ENCODE measurements at places on chromosomes 4 and X.

GRCh38 chr4:25801594-25801993 lies 61.2 kb downstream of the SEL1L3 start:
- H3K4me3 ChIP-seq, result no peak overlapping the region
- DNase-seq, result no peak
- H3K36me3 ChIP-seq, result no peaks in the 10 kb centered on the region
- H3K4me1 ChIP-seq, result no peaks in the 10 kb centered on the region
- H3K27ac ChIP-seq, result no peak overlapping the region
- H3K27me3 ChIP-seq, result no peaks in the 10 kb centered on the region

DNA sequence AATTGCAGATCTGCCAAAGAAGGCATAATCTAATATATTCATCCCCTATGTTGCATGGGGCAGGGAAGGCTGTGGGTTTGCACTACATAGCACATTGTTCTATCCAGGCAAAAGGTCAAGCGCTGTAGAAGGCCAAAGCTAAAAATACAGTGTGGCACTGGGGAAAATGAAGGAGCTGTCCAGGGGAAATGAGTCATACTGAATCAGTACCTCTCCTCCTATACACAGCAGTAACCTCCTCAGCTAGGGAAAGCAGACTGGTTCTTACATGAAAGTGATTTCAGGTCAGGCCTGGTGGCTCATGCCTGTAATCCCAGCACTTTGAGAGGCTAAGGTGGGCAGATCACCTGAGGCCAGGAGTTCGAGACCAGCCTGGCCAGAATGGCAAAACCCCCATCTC lies 31.0 kb upstream of the SLC25A4 start:
- H3K36me3 ChIP-seq, result no peaks in the 10 kb centered on the region
- no peaks in the 10 kb centered on the region for H3K27me3 ChIP-seq
- no peak overlapping the region for H3K27ac ChIP-seq
- no peak for DNase-seq
- no peaks in the 10 kb centered on the region for H3K4me1 ChIP-seq
- H3K4me3 ChIP-seq, result no peak overlapping the region

- no peak overlapping the region for H3K4me3 ChIP-seq
- no peak for DNase-seq
- H3K4me1 ChIP-seq, result no peaks in the 10 kb centered on the region
- H3K27me3 ChIP-seq, result no peaks in the 10 kb centered on the region
- H3K27ac ChIP-seq, result no peak overlapping the region
Measured at GRCh38 chr4:54192811-54193210, 36.3 kb upstream of the PDGFRA start.

- no peak overlapping the region for H3K4me3 ChIP-seq
- no peaks in the 10 kb centered on the region for H3K27me3 ChIP-seq
- DNase-seq, result no peak
- no peaks in the 10 kb centered on the region for H3K36me3 ChIP-seq
- no peak overlapping the region for H3K27ac ChIP-seq
Measured at GRCh38 chr4:103002551-103002950, 17.0 kb downstream of the SLC9B1 start.

GRCh38 chrX:123175366-123176122 lies 8.5 kb upstream of the GRIA3 start:
- H3K36me3 ChIP-seq, result no peaks in the 10 kb centered on the region
- DNase-seq, result no peak
- H3K4me1 ChIP-seq, result no peaks in the 10 kb centered on the region
- no peak overlapping the region for H3K4me3 ChIP-seq
- H3K27ac ChIP-seq, result no peak overlapping the region

- H3K4me3 ChIP-seq, result peak overlapping the region; percentile 73
- H3K4me1 ChIP-seq, result no peaks in the 10 kb centered on the region
- no peak for DNase-seq
- H3K27me3 ChIP-seq, result no peaks in the 10 kb centered on the region
- H3K27ac ChIP-seq, result peak overlapping the region; percentile 84
Measured at GRCh38 chr4:37978248-37978924, 18.2 kb downstream of the PTTG2 start.

DNA sequence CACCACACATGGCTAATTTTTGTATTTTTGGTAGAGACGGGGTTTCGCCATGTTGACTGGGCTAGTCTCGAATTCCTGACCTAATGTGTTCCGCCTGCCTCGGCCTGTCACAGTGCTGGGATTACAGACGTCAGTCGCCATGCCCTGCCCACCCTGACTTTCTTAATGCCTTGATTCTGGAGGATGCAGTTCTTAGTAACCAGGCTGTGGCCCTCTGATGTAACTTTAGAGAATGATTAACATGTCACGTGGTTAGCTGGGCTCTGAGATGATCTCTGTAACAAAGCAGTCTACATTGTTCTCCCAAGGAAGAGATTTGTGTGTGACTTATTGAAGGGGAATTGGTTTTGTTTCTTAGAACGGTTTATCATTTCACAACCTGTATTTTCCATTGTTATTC lies 30.6 kb downstream of the ANK2 start:
- no peak overlapping the region for H3K4me3 ChIP-seq
- no peaks in the 10 kb centered on the region for H3K27me3 ChIP-seq
- DNase-seq, result no peak
- no peaks in the 10 kb centered on the region for H3K36me3 ChIP-seq

GRCh38 chr4:157423526-157424020 lies 203.0 kb downstream of the GRIA2 start:
- no peaks in the 10 kb centered on the region for H3K36me3 ChIP-seq
- DNase-seq, result no peak
- H3K27me3 ChIP-seq, result no peaks in the 10 kb centered on the region
- no peaks in the 10 kb centered on the region for H3K4me1 ChIP-seq

- H3K27me3 ChIP-seq, result no peaks in the 10 kb centered on the region
- H3K36me3 ChIP-seq, result no peaks in the 10 kb centered on the region
- no peaks in the 10 kb centered on the region for H3K4me1 ChIP-seq
- no peak overlapping the region for H3K4me3 ChIP-seq
Measured at GRCh38 chr4:66791686-66792085, 753.6 kb downstream of the CENPC start.

DNA sequence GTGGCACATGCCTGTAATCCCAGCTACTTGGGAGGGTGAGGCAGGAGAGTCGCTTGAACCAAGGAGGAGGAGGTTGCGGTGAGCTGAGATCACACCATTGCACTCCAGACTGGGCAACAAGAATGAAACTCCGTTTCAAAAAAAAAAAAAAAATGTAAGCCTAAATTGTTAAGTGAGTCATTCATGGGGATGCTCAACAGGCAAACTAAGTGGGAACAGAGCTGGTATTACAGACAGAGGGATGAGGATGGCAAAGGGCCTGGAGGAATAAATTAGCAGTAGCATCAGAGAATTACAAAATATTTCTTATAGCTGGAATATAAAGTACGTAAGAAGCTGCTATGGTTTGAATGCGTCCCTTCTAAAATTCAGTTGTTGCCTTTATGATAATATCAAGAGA lies 43.4 kb upstream of the OGT start:
- no peak overlapping the region for H3K4me3 ChIP-seq
- H3K27ac ChIP-seq, result no peak overlapping the region
- no peak for DNase-seq
- no peaks in the 10 kb centered on the region for H3K36me3 ChIP-seq

GRCh38 chr4:168540086-168540485 lies 43.2 kb downstream of the PALLD start:
- H3K27me3 ChIP-seq, result no peaks in the 10 kb centered on the region
- H3K36me3 ChIP-seq, result no peaks in the 10 kb centered on the region

GRCh38 chr4:33577791-33578190 lies 2666.5 kb downstream of the ARAP2 start:
- DNase-seq, result no peak
- no peak overlapping the region for H3K4me3 ChIP-seq
- H3K27ac ChIP-seq, result no peak overlapping the region
- no peaks in the 10 kb centered on the region for H3K4me1 ChIP-seq
- H3K27me3 ChIP-seq, result no peaks in the 10 kb centered on the region
